ENCODE measurements at places on chromosomes 5 and 9. TPM values are rescaled to one million over a fixed set of nuclear protein-coding genes. Genes with fewer than 3 reads are reported as not detected.

Gene SMIM33
- not detected for total RNA-seq

Gene RNF20
- total RNA-seq, result 57.5 TPM

Gene MCIDAS
- total RNA-seq, result 1.6 TPM

- DNase-seq, result no peak
These were observed 1.2 kb downstream of the HSPA5 start for GRCh38 chr9:125239631-125240597.

DNA sequence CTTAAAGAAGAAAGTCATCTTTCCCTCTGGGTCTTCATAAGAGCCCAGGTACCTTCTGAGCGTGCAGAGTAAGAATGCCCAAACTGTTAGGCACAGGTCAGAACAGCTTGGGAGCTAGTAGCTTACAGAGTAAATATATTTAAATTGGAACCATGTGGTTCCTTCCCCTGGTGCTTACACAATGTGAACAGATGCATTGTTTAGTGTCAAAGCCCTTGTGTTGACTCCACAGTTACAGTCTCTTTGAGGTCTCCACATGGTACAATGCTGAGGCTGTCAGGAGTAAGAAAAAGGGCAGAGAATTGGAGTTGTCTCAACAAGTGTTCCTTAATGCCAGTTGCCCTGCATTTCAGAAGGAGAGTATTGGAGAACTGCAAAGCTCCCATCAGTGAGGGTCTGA is 188.5 kb downstream of the PAPPA start:
- no peak for DNase-seq
